Kidney epithelial cell (primary cell): ENCODE measurements at places on chromosomes 3 and 15.

- no peak for DNase-seq
Observed at GRCh38 chr3:44442596-44443309, 34.7 kb downstream of the ZNF445 start.

- DNase-seq = no peak
Observed at GRCh38 chr3:40715551-40715950, 190.8 kb downstream of the ZNF621 start.

- no peak for DNase-seq
Observed at GRCh38 chr3:23319366-23320312, 116.5 kb downstream of the UBE2E2 start.

- DNase-seq = peak; percentile 21
Observed at GRCh38 chr3:187186801-187187421, 10.4 kb upstream of the RTP1 start.

- DNase-seq = no peak
Observed at GRCh38 chr15:33132722-33133345, 61.7 kb downstream of the FMN1 start.

- no peak for DNase-seq
Observed at GRCh38 chr3:177358977-177359592, 161.8 kb upstream of the TBL1XR1 start.
